ENCODE measurements at places on chromosomes 3 and 15.

- DNase-seq = no peak
Observed at GRCh38 chr3:188979248-188979647, 192.5 kb upstream of the TPRG1 start.

- no peak for DNase-seq
Observed at GRCh38 chr3:39210078-39210477, 17.7 kb upstream of the XIRP1 start.

DNA sequence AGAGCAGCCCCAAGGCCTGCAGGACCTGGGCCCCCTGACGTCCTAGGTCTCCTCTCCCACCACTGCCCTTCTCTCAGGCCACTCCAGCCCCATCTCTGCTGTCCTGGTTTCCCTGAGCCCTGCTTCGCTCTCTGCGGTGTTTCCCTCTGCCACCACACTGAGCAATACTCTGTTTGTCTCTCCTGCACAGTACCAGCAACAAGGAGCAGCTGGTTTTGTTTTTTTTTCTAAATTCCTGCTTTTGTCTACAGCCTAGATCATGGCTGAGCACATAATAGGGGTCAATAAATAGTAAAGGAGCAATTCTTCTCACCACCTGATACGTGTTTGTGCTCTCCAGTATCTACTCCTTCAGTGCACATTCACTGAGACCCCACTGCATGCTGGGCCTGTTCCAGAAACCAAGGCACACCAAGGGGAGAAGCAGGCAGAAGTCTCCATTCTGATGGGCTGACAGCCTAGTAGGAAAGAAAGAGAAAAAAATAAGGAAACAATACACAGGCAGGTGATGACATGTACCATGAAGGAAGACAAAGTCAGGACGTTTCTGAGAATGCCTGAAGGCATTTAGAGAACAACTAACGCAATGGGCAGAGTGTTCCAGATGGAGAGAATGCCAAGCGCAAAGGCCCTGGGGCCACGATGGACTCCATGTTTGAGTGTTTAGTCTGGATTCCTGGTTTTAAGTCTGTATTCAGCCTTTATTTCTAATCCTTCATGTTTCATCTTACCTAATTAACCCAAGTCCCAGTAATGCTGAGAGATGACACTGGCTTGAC, 6.0 kb upstream of the ACAD9 start:
- DNase-seq = no peak

DNA sequence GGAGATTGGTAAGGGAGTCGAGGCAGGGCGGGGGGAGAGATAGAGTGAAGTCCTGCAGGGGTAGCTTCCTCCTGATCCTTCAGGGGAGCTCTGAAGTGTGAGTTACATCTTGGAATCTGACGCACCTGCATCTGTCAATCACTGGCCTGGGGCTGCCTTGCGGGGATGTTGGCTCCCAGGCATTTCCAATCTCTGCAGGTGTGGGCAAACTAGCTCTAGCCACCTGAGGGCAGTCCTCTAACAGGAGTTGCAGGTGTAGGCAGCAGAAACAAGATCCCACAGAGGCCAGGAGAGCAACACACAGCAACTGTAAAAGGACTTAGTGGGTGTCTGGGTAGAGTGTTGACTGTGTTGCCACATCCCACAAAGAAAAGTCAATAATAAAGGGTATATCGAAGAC, 63.6 kb downstream of the ZNF621 start:
- DNase-seq = no peak

DNA sequence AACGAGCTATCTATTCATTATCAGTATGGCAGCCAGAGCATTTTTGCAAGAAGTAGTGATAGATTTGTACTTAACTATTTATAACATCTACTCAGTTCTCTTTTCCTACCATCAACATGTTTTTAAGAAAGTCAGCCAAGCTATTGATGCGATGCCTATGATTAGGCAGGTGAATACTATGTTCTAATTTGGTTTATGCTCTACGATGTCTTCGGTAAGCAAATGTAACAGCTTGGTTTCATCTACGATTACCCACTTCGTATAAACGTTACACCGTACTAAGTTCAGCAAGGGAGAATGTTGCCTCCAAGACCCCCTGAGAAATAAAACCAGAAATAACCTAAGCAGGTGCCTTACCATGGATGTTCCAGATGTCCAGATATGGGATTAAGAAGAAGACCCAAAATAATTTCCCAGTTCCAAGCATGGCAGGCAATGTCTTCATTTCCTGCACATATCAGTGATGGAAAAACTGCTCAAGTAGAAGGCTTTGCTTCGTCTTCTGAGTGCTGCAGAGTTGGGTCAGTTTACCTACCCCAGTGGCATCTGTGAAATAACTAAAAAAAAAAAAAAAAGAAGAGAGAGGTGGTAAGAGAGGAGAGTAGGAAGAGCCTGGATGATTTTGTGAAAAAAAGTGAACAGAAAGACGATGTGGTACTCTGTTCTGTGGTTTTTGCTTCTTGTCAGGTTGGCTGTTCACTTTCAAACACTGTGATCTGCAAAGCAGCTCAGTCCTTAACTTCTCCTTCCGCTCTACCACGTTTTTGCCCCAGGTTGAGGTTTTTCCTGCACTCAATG, at the start of gene BTLA:
BTLA (minus strand) TSS at position 559 of the 798 bp plus-strand sequence; CDS start at position 445, 114 bp downstream.
- peak; percentile 41 for DNase-seq

DNA sequence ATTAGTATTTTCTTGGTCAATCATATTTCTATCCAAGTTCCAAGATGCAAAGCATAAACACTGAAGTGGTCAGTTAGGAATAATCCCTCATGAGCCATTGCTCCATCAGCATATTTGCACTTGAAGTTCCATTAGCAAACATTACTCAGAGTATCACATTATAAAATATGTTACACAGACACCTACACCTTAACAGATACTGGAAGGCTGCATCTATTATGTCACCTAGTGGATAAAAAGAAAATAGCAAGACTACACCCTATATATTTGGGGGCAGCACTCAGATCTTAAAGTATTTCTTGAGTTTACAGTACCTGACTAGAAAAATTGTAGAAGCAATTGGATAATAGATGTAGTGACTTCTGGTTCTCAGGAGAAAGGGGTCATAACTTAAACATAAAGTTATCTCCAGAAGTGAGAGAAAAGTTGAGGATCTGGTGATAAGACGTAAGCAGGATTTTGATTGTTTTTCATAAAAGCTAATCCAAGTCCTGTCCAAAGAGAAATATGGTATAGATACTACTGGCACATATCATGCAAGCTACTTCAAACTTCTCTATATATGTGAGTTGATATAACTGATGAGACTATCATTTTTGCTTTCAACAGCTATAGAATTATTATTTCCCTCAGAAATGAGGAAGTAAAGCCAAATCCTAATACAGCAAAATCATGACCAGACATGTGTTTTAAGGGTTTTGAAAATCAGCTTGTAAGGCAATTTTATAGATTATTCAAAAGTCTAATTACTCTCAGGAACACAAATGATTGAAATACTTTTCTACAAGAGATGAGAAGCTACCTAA, 422.2 kb downstream of the GBE1 start:
- DNase-seq = no peak

- DNase-seq = no peak
Observed at GRCh38 chr3:32200992-32201758, 37.3 kb upstream of the CMTM8 start.

DNA sequence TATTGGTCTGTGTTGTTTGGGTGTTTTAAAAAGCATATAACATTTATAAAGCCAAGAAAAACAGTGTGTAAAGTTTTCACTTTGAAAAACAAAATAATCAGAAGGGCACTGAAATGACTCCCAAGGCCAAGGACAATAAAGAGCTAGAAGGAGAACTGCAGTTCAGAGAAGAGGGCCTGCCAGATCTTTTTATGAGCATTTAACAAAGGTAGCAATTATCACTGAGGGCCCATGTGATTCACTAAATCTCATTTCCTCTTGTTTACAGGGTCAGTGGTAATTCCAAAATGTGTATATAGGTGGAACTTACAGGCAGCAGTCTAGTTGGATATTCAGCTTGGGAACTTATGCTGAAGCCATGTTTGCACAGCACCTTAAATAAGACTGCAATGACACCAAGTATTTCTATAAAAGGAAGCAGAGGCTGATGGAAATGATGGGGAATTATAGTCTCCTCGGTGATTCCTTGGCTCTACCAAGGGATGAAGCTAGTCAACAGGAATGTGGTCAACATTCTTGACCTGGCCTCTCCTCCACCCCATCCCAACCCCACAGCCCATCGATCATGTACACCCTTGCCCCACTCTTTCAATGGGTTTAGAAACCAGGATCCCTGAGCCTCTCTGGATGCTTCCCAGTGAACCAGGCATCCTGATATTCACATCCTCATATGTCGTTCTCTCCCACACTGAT, 54.4 kb upstream of the THUMPD3 start:
- DNase-seq = no peak

DNA sequence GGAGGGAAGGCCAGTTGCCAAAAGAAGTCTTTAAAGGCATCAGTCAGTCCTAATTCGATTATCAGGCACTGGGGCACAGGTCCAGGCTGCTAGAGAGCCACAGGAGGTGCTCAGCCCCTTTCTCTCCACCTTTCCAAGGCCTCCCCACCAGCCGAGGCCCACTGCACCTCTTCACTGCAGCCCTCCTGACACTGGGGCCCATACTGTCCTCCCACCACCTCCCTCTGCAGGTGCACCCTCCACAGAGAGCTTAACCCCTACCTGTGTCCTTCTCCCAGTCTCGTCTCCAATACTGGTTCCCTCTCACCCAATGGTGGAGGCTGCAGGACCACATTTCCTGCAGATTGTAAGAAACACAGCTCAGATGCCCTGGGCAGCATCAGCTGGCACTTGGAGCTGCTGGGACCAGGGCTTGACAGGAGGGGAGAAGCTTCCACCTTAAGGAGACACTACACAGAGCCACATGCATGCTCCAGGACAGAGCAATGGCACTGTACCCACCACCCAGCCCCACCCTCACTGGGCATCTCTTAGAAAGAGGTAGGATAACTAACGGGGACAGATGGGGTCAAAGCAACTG, 81.6 kb upstream of the PRR20G start:
- DNase-seq = no peak

DNA sequence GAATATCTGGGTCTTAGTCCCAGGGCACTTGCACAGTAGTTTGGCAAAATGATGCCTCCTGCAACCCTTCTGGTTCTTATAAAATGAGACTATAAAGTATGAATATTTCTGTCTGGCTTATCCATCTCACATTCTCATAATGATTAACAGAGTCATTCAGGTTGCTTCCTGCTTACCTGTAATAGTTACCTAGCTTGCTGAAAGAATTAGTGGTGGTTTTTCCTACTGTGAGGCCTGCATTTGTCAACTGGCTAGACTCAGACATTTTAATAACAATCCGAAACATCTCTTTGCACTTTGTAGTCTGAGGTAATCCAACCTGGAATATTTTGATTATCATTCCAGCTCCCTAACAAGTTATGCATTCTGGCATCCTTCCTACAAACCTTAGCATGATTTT, 75.6 kb upstream of the POU1F1 start:
- no peak for DNase-seq

DNA sequence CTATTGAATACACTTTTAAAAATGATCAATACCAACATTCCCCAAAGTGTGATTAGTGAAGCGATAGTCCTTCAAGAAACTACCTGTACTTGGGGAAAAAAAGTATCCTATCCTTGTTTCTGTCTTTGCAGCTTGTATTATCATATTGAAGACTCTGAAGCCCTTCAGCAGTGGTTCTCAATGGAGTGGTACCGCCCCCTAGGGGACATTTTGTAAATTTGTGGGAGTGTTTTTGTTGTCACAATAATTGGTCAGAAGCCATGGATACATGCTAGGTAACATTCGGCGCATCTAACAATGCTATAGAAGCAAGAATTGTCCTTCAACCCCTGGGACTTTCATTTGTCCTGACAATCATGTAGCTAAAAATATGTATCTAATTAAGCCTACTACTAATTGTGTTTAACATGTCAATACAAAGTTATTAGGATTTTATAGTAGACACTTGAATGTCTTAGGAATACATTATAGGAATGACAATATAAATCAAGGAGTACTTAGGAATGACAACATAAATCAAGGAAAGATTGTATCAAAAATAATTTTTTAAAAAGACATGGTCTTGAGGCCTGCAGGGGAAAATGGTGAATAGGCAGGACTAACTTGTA, 53.7 kb downstream of the NMD3 start:
- peak; percentile 32 for DNase-seq

DNA sequence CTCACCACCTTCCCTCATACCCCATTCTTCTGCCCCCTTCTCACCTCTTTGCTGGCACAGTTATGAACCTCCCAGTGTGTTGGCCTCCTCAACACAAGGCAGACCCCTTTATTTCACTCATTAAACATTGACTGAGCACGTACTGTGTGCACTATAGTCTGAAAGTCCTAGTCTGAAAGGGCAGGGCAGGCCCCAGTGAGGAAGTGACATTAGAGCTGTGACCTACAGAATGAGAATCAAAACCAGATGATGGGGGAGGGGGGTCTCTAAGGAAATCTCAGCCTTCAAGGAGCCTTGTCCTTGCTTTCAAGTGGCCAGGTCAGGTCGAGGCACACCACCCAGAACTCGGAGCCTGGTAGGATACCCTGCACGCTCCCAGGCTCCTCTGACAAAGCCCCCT, 3.5 kb downstream of the SLC28A1 start:
- DNase-seq = no peak

- DNase-seq = no peak
Observed at GRCh38 chr3:115713284-115713683, 90.0 kb downstream of the GAP43 start.

Data from activated CD4-positive, alpha-beta T cell treated with anti-CD3 and anti-CD28 coated beads, Interleukin-2, amount 50 U/mL, for 48 hours (primary cell).